ENCODE measurements at places on chromosomes 5 and 9.
A peak's percentile ranks its signal among the peaks of the same experiment; 100 is the strongest.

GRCh38 chr9:4113711-4114110 is 186.2 kb downstream of the GLIS3 start:
- no peak for DNase-seq

GRCh38 chr5:174533751-174534241 is 190.6 kb upstream of the MSX2 start:
- DNase-seq, result no peak

DNA sequence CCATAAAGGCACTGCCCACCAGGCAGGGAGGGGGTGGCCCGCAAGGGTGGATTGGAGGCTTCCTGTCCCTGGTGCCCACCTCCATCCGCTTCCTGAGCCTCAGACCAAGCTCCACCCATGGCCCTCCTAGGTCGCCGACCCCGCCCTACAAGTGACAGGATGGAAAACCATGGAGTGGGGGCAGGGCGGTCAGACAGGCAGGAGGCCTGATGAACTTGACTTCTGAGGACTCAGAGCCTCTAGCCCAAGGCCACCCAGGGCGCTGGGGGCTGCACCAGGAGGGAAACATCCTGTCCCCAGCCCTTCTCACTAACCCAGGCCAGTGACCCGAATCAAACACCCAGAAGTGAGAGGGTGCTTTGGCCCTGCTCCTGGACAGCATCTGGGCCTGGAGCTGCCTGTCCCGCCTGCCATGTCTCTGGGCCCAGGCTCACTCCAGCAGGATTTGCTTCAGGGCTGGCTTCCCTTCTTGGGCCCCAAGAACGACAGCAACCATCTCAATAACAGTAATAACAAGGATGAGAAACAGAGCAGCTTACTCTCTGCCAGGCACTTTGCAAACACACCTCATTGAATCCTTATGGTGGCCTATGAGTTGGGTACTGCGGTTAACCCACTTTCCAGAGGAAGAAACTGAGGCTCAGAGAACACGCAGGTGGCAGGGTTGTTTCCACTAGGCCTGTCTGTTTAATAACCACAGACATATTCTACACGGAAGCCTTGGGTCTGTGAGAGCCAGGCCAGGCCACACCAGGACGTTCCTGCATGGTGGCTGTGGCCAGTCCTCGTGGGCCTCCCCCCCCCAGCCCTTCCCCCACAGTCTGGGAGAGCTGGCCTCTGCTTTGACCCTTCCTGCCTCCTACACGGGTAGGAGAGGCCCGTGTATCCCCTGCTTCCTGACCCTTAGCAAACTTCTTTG is 4.4 kb upstream of the ST6GALNAC6 start:
- DNase-seq, result peak; percentile 68

GRCh38 chr5:176844706-176845391 is 34.5 kb downstream of the UNC5A start:
- no peak for DNase-seq

- DNase-seq, result no peak
Measured at GRCh38 chr5:134459010-134459403, 47.3 kb upstream of the CDKN2AIPNL start.

DNA sequence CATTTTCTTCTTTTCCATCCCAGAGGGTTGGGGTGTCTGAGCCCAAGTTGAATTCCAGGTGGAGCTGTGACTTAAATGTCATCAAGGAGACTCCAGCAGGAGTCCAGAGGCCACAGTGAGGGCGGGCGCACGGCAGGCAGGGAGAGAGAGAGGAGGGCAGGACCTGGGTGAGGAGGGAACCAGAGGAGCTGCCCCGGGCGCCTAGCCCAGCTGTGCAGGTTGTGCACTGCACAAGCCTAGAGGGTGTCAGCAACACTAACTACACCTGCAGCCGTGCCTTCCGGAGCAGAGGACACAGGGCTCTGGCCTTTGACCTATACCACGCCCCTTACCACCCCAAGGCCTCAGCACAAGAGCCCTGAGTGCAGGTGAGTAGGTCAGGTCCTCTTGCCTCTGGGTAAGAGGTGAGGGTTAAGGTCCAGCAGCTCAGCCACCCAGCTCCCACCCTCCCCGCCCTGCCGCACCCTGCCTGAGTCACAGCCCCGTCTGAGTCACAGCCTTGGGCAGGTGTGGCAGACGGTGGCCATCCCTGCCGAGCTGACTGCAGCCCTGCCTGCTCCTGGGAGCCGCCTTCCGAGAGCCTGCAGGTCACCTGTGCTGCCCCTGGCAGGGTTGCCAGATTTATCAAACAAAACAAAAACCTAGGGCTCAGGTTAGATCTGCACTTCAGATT is 6.4 kb upstream of the AGPAT2 start:
- no peak for DNase-seq

- DNase-seq, result no peak
Measured at GRCh38 chr9:89187541-89187940, 8.9 kb upstream of the SHC3 start.

DNA sequence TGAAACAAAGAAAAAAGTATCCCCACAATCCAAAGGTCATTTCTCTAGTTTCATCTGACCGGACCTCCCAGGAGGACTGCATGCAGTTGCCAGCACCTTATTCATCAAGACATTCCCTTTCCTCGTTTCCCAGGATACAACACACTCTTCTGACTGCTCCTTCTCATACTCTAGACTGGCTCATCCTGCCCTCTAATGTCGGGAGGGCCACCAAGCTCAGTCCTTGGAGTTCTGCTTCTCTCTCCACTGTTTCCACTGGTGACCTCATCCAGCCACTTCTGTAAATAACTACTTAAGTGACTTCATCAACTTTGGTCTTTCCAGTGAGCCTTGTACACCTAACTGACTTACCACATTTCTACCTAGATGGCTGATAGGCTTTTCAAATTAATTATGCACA is 179.1 kb downstream of the EPB41L4A start:
- DNase-seq, result no peak

DNA sequence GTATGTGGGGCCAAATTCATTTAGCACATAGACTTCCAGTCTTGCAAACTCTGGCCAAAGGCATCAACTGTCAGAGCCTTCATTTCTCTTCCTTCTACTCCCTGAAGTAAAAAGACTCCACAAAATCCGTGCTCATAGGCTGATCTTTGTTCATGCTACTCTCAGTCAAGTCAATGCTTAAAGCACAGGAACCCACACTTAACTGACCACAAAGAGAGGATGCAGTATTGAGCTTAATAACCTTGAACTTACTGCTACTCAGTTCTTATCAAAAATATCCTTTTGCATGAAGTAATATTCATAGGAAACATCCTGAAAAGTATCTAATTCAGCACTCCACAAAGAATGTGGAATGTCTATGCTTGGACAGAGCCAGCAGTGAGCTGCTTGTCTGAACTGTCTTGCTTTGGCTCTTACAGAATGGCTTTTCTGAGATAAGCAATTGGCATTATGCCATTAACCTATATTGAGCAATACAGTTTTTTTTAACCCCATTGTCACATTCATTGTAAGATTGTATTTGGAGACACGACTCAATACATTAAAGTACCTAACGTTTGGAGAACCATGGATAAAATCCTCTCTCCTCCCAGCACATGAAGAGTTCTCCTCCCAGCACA is 21.7 kb downstream of the LPAR1 start:
- DNase-seq, result no peak

- DNase-seq, result no peak
Measured at GRCh38 chr9:107637421-107638420, 148.2 kb upstream of the KLF4 start.

DNA sequence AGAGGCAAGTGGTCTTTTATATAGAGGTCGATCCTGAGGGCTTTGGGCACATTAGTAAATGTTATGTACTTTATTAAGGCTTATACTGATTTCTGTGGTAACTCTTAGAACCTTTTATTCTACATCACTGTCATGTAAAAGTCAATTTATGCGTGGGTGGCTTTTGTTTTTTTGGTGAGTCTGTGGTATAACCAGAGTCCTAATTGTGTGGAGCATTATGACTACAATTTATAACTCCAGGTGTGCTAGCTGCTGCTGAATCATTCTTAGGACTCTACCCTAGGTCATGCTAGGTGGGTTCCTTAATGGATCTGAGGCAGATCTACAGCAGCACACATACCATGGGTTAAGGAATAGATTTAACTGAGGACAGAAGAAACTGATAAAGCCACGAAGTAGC is 33.9 kb upstream of the KCNN2 start:
- DNase-seq, result no peak

GRCh38 chr5:8842971-8843551 is 702.8 kb downstream of the SEMA5A start:
- no peak for DNase-seq

- no peak for DNase-seq
Measured at GRCh38 chr9:82363198-82363597, 374.6 kb downstream of the SPATA31D1 start.

DNA sequence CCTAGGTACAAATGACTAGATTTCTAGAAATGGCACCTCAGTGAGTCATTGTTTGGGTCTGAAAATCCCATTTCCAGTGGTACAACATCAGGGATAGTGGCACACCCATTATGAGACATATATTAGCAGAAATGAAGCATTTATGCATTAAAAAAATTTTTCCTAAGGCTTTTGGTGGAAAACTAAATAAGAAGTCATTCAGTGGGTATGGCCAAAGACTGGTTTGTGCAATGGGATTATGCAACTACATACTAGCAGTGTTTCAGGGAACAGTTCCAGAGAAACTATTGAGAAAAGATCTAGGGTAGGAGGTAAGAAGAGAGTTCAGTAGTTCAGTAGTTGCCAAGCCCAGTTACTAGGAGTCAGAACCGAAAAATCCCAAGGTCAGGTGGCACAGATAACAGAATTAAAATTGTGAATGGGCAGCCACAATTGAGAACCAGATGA is 106.5 kb upstream of the HAPLN1 start:
- no peak for DNase-seq

DNA sequence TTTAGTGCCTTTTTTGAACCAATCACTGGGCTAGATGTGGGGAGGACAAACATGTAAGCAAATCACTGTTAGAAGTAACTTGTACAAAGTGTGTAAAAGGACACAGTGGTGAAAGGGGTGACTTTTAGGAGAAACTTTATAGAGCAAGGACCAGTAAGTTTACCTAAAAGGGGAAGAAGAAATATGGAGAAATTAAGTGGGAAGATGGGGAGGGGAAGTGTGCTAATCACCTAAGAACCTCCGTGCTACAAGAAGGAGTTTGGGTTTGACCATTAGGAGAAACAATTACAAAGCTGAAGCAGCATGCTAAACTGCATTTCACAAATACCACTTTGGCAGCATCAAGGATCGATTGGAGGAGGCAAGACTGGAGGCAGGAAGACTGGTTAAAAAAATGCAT is 17.3 kb downstream of the ITGA1 start:
- DNase-seq, result no peak

- no peak for DNase-seq
Measured at GRCh38 chr9:129640086-129640870, 1.7 kb downstream of the ASB6 start.

- no peak for DNase-seq
Measured at GRCh38 chr5:95931079-95931833, 30.4 kb downstream of the ELL2 start.

DNA sequence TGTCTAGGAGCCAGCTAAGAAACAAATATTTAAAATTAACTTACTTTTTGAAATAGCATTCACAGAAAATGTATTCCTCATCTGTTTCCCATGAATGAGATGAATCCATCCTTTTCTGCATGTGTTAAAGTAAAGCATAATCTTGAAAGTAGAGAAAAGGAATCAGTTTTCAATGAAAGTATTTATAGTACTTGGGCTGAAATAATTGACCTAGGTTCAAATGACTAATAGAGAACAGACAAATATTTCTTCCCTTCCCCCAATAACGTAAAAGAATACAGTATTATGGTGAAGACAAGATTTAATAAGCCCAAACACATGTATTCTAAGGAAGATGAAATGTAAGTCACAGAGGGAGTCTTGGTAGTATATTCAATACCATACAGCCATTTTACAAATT is 403.5 kb downstream of the ZNF608 start:
- no peak for DNase-seq

DNA sequence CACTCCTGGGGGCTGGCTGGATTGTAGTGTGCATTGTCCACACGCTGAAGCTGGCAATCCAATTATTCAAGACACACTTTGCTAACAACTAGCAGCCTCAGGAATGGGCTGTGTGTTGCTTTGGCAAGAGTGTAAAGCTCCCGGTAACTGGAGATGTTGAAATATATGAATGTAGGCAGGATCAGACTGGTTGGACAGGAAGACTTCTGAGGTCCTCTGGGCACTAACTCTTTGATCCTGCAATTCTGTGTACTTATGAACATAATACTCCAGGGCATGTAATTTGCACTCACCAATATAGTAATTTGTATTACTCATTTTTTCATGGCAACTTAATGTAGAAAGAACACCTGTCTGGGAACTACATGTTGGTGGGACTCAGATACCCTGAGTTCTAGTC is 106.7 kb upstream of the SLC28A3 start:
- DNase-seq, result no peak

GRCh38 chr5:3511934-3512333 is 83.7 kb upstream of the IRX1 start:
- DNase-seq, result no peak

- DNase-seq, result no peak
Measured at GRCh38 chr5:95393279-95393678, 2.1 kb downstream of the FAM81B start.

DNA sequence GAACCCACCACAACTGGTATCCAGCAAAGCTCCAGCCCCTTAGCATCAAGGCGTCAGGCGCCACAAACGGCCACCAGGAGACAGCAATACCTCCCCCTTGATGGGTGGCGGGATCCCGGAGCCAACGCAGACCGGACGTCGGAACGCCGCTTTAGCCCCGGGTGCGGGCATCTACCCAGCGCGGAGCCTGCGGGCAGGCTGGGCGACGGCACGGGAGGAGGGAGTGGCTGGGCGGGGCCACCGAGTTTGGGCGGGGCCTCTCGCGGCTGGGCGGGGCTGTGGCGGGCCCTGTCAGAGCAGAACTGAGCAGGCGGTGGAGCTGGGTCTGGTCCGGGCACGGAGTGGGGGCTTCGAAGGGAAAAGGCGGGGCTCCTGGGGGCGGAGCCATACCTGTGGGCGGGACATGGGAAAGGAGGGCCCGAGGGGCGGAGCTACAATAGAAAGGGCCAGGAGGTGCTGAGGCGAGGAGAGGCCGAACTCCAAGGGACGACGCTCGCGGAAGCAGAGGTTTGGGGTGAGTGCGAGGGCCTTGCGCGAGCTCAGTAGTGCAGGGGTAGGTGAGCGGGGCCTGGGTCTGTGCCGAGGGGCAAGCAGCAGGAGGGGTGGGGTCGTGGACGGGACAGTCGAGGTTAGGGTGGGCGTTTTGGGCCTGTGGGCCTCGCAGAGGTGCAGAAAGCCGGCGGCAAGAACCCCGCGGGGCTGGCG is 40.2 kb upstream of the GARNL3 start:
- peak; percentile 86 for DNase-seq

DNA sequence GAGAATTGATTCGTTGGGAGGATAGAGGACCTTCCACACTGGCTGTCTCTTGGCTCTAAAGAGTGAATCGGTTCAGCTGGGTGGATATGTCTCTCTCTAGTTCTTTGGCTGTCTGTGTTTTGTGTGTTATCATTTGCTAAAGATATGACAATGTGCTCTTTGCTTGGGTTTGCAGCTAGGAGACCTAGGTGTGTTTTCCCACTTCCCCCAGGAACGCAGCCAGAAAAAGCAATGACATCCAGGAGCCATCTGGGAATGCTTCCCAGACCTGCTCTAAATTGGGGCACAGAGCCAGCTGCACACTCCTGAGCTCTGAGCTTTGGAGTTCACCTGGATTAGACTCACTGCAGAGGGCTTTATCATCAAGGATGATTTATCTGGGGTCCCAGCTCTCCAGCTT is 12.8 kb upstream of the PDZD2 start:
- no peak for DNase-seq

- DNase-seq, result no peak
Measured at GRCh38 chr5:14161825-14162556, 18.8 kb downstream of the TRIO start.

GRCh38 chr5:54175-54730 is 37.7 kb upstream of the PLEKHG4B start:
- no peak for DNase-seq
